ENCODE measurements at places on chromosomes 7 and 10.

GRCh38 chr7:138842111-138842510 lies 44.1 kb upstream of the ATP6V0A4 start:
- DNase-seq, result no peak

GRCh38 chr10:109912335-109913281 lies 10.7 kb downstream of the XPNPEP1 start:
- no peak for DNase-seq

DNA sequence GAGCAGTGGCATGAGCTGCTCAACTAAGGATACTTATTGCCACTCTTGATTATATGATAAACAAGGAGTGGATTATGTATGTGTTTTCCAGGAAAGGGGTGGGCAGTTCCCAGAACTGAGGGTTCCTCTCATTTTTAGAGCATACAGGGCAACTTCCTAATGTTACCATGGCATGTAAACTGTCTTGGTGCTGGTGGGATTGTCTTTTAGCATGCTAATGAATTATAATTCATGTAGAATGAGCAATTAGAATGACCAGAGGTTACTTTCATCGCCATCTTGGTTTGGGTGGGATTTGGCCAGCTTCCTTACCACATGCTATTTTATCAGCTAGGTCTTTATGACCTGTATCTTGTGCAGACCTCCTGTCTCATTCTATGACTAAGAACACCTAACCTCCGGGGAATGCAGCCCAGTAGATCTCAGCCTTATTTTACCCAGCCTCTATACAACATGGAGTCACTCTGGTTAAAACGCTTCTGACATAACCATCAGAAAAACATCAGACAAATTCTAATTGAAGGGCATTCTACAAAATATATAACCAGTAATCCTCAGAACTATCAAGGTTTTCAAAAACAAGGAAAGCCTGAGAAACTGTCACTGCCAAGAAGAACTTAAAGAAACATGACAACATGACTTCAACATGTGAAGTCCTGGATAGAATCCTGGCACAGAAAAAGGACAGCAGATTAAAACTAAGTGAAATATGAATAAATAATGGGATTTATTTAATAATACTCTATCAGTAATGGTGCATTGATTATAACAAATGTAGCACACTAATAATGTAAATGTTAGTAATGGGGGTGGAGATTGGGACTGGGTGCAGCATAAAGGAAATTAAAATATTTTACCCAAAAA lies 365.0 kb downstream of the SEMA3D start:
- no peak for DNase-seq

GRCh38 chr7:84250452-84250851 lies 55.9 kb upstream of the SEMA3A start:
- no peak for DNase-seq

- DNase-seq, result no peak
Measured at GRCh38 chr7:150369748-150370501, 1.3 kb downstream of the REPIN1 start.

DNA sequence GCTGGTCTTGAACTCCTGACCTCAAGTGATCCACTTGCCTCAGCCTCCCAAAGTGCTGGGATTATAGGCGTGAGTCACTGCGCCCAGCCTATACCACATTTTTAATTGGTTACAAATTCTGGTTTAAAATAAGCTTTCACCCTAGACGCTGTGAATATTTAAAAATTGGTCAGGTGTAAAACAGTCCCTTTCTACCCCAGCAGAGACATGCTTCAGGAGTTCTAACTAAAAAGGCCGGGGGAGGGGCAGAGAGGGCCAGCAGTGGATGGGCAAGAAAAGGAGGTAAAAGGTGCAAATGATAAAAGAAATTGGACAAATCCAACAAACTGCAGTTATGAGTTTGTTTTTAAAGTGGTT lies 70.0 kb downstream of the WAPL start:
- DNase-seq, result no peak

DNA sequence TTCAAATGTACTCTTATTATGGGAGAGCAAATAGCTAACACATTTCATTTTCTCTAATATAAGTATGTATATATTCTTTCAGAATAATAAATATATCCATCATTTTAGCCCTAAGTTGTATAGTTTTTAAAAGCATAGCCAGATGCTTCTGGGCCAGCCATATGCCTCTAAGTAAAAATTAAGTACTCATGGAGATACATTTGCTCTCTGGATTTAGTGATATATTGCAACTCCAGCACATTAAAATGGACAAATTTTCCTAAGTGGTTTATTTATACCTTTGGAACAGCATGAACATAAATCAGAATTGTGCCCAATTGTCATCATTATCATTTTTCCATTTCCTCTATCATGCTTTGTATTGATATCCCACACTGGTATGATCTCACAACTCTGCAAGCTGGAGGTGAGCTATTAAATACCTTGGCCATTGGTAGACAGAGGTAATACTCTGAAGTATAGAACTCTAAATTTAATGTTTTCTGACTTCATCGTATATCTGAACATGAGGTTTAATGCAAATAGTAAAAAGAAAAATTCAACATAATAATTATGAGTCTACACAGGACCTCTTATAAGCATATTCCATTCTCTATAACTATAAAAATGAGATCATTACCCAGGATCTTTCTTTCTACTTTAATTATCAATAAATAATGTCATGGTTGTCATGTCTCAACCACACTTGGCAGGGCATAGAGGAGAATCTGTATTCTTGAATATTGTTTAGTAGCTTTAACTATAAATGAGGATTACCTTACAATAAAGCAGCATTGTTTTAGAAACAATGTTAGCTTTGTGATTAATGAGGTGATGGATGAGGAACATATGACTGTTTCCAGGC lies 90.8 kb downstream of the AGMO start:
- DNase-seq, result no peak

- DNase-seq, result no peak
Measured at GRCh38 chr7:17844514-17845196, 95.6 kb downstream of the SNX13 start.

- DNase-seq, result no peak
Measured at GRCh38 chr7:130095812-130096211, 25.5 kb downstream of the KLHDC10 start.

- DNase-seq, result no peak
Measured at GRCh38 chr7:117193564-117193963, 129.3 kb downstream of the WNT2 start.

DNA sequence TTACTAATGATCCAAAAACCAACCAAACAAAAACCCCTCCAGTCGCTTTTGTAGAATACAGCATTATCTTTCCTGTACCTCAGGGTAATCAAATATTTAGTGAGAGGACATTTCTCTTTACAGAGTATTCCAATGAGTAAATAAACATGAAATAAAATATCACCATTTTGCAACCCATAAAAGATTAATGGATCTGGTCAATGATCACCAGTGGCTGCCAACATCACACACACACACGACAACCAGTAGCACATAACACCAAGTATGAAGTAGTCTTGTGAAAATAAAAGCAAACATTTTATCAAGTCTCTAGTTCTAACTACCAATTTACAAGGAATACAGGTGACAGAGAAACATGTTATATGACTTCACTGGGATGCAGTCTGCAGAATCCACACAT lies 188.6 kb upstream of the IMMP2L start:
- DNase-seq, result no peak

DNA sequence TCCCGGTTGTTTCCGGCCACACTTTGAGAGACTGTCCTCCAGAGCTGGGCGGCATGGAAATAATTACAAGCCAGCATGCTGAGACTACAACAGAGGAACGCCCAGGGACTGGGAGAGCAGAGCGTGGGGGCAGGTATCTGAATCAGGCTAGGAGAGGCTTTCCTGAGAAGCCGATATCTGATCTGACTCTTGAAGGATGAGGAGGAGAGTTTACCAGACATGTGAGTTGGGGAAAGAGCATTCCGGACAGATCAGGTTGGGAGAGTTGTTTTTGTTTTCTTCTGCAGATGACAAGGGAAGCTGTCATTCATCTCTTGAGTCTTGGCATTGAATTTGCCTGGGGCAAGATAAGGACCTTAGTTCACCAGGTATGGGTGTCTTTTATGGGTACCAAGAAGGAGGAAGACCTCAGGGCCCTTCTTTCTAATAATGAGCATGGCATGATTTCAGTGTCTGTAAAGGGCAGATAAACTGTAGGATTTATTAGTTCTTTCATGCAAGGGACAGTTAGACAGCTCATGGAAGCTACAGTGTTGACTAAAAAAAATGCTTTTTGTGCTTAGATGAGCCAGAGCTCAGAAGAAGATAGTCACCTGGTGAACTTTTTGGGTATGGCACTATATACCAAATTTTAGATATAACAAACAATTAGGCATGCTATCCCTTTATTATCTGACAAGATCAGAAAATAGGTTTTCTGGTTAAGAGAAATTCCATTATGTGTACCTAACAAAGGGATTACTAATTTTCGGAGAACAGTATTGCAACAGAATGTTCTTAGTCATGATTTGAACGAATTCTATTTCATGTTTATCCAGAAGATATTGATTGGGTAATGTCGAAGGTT lies 36.2 kb downstream of the WBP1L start:
- DNase-seq, result no peak

GRCh38 chr10:117074621-117075020 lies 63.4 kb downstream of the VAX1 start:
- DNase-seq, result no peak

DNA sequence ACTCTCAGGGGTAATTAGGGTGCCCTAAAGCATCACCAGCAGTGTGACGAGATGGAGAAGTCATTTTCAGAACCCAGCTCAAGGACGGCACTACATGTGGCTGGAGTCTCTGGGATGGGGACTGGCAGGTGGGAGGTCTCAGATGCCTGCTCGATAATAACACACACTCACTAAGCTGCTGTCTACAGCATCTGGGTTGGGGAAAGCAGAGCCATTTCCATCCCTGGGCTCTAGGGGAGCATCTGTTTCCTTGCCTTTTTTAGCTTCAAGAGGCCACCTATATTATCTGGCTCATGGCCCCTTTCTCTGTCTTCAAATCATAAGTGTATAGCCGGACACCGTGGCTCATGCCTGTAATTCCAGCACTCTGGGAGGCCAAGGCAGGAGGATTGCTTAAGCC lies 79.6 kb downstream of the SH3PXD2A start:
- DNase-seq, result no peak

GRCh38 chr7:146319629-146320028 lies 203.0 kb downstream of the CNTNAP2 start:
- no peak for DNase-seq

GRCh38 chr7:28190077-28190710 lies 9.6 kb upstream of the JAZF1 start:
- DNase-seq, result no peak

- DNase-seq, result no peak
Measured at GRCh38 chr10:96532523-96532922, 18.8 kb upstream of the TLL2 start.

- DNase-seq, result no peak
Measured at GRCh38 chr7:116030651-116031276, at the start of gene TFEC. Gene TFEC, minus strand, starts transcription at chr7:116030763. Its CDS starts 46,322 bp downstream, at chr7:115984441.

DNA sequence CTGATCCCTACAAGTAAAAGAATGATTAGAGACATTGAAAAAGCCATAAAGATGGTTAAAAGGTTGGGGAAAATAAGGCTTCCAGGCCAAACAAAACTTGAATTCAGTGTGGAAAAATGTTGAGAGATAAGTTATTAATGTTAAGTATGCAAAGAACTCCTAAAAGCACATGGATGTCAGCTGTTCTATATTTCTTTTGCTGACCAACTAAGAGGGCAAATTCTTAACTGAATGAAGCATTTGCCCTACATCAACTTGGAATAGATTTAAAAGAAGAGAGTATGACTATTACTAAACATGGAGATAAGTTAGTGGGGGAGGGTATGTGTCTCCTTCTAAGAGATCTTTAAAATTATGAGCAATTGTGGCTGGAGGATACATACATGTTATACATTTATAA lies 124.8 kb downstream of the KIAA1217 start:
- no peak for DNase-seq

DNA sequence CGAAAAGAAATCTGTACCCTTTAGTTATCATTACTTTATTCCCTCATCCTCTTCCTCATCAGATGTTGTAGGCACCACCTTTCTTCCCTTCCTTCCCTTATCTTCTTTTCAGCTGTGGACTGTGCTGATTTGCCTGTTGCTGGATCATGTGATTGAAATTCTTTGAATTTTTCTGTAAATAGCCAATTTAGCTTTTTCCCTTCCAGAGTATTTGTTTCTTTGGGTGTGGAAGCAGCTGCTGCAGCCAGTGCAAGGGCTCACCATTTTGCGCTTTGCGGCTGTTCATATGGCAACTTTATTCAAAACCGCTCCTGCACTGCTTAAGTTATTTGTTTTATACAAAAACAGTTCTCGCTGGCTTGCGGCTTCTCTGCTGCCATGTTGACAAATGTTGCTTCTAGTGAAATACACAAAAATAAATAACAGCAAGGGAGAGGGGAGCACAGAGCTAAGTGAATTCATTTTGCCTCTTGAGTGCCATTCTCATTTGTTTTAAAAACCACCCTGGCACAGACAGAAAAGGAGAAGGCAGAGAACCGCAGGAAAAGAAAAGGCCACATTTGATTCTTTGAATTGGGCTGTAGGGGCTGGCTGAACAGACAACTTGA lies 151.2 kb downstream of the AUTS2 start:
- DNase-seq, result no peak

- DNase-seq, result no peak
Measured at GRCh38 chr10:36349445-36350078, 707.5 kb upstream of the FZD8 start.

DNA sequence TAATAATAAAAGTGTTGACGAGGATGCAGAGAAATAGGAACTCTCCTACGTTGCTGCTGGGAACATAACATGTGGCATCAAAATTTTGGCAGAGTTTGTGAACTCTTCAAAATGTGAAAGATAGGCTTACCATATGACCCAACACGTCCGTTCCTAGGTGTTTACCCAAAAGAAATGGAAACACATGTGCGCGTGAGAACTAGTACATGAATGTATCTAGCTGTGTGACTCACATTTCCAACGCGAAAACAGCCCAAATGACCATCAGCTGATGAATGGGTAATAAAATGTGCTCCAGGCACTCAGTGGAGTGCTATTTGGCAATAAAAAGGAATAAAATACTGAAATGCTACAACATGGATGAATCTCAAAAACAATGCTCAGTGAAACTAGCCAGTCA lies 10.4 kb upstream of the ELFN1 start:
- DNase-seq, result no peak

- no peak for DNase-seq
Measured at GRCh38 chr7:79593866-79594301, 140.4 kb upstream of the MAGI2 start.

DNA sequence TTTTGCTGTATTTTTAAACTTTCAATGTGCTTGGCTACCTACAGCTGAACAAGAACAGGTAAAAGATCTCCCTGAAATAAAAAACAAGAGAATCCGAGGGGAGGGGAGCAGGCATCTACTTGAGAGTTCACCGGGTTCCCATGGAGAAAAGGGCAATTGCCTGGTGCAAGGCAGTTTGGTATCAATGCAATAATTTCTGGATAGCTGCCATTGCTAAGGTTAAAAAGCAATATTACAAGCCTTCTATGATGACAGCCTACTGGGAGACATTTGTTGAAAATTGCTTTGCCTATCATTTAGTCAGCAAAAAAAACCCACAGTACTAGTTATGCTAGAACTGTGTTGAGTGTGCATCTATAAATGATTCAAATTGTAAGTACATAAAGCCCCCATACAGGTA lies 82.1 kb downstream of the GFRA1 start:
- DNase-seq, result no peak
